ENCODE measurements at places on chromosomes 1 and 21. TPM values are rescaled to one million over a fixed set of nuclear protein-coding genes. Genes with fewer than 3 reads are reported as not detected.

The S100A10 gene
- total RNA-seq: 220 TPM

The ADAMTS5 gene
- total RNA-seq: not detected

The C8A gene
- not detected for total RNA-seq

The S100A7 gene
- total RNA-seq: not detected

The BCL2L15 gene
- total RNA-seq: 0.61 TPM

The CDC42SE1 gene
- 92.8 TPM for total RNA-seq

The SPRR1A gene
- total RNA-seq: not detected

- H3K36me3 ChIP-seq: no peaks in the 10 kb centered on the region
- H3K4me3 ChIP-seq: no peak overlapping the region
- DNase-seq: no peak
- H3K27me3 ChIP-seq: no peaks in the 10 kb centered on the region
Measured at GRCh38 chr1:235052067-235053008, 76.3 kb downstream of the TOMM20 start.

- no peak overlapping the region for H3K27ac ChIP-seq
- H3K4me3 ChIP-seq: no peak overlapping the region
- H3K36me3 ChIP-seq: no peaks in the 10 kb centered on the region
- no peaks in the 10 kb centered on the region for H3K4me1 ChIP-seq
- H3K27me3 ChIP-seq: peaks cover 7% of the 10 kb centered on the region
- no peak for DNase-seq
Measured at GRCh38 chr1:57235730-57236510, 187.9 kb downstream of the DAB1 start.

DNA sequence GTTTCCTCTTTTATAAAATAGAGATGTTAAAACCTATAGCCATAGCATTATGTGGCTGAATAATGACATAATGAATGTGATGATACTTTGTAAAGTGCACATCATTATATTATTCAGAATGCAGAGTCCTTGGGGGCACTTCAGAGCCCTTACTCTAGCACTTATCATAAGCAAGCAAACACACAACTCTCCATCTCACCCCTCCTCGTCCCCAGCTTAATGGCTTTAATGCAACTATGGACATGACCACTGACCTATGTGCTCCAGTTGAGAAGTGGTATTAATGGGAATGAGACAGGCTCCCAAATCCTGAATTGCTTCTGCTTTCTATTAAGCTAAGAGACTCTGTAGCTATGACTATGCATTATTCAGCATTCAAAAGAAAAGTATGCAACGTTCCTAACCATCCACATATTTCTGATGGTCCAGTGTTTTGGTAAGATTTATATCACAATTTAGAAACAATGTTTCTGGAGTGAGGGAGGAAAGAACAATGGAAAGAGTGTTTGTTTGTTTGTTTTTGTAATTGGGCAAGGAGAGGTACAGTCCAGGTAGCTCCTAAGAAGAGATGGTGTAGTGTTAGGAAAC lies 194.0 kb upstream of the PLXNA2 start:
- no peaks in the 10 kb centered on the region for H3K4me1 ChIP-seq
- H3K36me3 ChIP-seq: no peaks in the 10 kb centered on the region
- no peak overlapping the region for H3K4me3 ChIP-seq
- no peak for DNase-seq

- no peaks in the 10 kb centered on the region for H3K36me3 ChIP-seq
- DNase-seq: no peak
- no peaks in the 10 kb centered on the region for H3K4me1 ChIP-seq
- H3K4me3 ChIP-seq: no peak overlapping the region
Measured at GRCh38 chr1:162430583-162430982, 18.6 kb upstream of the SH2D1B start.

DNA sequence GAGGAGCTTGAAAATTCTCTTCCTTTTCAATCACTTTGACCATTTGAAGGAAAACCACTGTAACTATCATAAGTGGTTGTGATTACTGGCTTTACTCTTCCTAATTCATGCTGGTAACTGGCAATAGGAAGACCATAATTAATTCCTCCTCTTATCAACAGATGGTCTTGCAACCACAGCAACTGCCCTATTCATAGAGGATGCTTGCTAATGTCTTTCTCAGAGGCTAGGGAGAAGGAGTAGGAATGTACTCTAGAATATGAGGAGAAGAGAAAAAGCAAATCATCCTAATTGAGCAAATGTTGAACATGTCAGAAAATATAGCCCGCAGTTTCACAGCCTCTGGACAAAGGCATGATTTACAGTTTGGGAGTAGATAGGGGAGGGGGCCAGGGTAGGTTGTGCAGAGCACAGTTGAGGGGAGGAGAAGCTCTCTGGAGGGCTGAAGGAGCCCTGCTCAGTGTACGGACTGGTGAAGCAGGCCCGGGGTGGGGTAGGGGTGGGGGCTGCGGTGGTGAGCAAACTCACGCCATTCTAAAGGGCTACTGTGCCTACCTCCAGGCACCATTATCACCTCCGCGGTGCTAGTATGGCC lies 192.9 kb downstream of the PCP4 start:
- no peak for DNase-seq
- no peaks in the 10 kb centered on the region for H3K36me3 ChIP-seq
- no peaks in the 10 kb centered on the region for H3K4me1 ChIP-seq
- no peak overlapping the region for H3K4me3 ChIP-seq
- H3K27me3 ChIP-seq: no peaks in the 10 kb centered on the region
- no peak overlapping the region for H3K27ac ChIP-seq

GRCh38 chr1:150164224-150164623 lies 14.5 kb downstream of the PLEKHO1 start:
- peaks cover 4% of the 10 kb centered on the region for H3K36me3 ChIP-seq
- no peak overlapping the region for H3K4me3 ChIP-seq
- no peaks in the 10 kb centered on the region for H3K27me3 ChIP-seq
- H3K27ac ChIP-seq: no peak overlapping the region
- no peak for DNase-seq
- peaks cover 41% of the 10 kb centered on the region for H3K4me1 ChIP-seq

GRCh38 chr1:115732316-115732715 lies 36.2 kb downstream of the CASQ2 start:
- peaks cover 5% of the 10 kb centered on the region for H3K27me3 ChIP-seq
- no peak for DNase-seq
- no peak overlapping the region for H3K27ac ChIP-seq
- H3K36me3 ChIP-seq: no peaks in the 10 kb centered on the region

GRCh38 chr1:165875171-165875570 lies 47.8 kb downstream of the UCK2 start:
- H3K4me1 ChIP-seq: peaks cover 53% of the 10 kb centered on the region
- DNase-seq: peak; percentile 27
- H3K27ac ChIP-seq: no peak overlapping the region
- H3K36me3 ChIP-seq: peaks cover 21% of the 10 kb centered on the region
- peaks cover 5% of the 10 kb centered on the region for H3K27me3 ChIP-seq

Measured in activated CD8-positive, alpha-beta T cell treated with anti-CD3 and anti-CD28 coated beads for 36 hours (primary cell).